Suppressor macrophage treated with lipopolysaccharide for 4 hours (primary cell): ENCODE measurements at places on chromosomes 13 and 19.

GRCh38 chr13:113151745-113152690, 6.4 kb upstream of the PROZ start:
- DNase-seq, result peak; percentile 60

- DNase-seq, result peak; percentile 98
These were observed 4.8 kb downstream of the RPS16 start for GRCh38 chr19:39430675-39431593.

DNA sequence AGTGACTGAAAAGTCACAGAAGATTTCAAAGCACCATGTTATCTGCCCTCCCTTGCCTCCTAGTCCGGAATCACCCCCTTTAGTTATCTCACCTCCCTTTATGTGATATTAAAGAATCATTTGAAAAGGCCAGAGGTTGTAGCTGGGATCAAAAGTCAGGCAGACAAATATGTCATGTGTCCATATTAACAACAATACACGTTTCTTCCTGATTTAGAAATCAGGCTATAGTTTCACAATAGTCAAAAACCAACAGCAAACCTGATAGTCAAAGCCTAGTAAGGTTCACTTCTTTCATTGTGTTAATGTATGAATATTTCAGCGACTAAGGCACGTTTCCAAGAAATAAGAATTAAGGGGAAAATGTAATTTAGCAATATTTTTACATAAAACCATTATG, 326.7 kb downstream of the ITGBL1 start:
- DNase-seq, result no peak

DNA sequence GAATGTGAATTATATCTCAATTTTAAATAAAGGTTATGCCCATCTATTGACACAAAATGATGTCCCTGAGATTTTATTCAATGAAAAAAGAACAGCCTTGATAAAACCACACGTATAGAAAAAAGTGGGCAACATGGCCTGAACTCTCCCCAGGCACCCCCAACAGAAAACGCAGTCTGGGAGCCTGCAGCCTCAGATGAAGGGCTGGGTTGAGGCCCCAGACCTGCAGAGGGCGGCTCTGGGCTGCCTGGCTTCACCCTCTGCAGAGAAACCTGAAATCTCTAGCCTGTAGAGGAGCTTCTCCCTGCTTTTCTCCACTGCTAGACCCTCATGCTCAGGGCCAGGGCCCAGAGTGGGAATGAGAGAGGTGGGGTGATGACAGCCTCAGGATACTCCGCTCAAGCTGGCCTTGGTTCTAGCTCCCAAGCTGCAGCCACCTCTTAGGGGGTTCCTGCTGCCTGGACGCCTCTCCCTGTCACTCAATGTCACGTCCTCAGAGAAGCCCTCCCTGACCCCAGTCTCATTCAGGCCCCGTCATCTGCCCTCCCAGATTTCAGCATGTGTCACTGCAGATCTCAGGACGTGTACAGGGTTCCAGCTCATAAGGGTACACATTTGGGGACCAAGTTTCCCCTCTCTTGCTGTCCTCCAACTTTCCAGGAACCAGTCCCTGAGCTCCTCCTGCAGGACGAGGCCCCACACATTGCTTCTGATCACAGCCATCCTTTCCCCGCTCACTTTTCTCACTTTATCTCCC, 1.8 kb downstream of the MBD3 start:
- DNase-seq, result no peak

- DNase-seq, result no peak
These were observed 35.0 kb upstream of the RBM26 start for GRCh38 chr13:79440958-79441528.

DNA sequence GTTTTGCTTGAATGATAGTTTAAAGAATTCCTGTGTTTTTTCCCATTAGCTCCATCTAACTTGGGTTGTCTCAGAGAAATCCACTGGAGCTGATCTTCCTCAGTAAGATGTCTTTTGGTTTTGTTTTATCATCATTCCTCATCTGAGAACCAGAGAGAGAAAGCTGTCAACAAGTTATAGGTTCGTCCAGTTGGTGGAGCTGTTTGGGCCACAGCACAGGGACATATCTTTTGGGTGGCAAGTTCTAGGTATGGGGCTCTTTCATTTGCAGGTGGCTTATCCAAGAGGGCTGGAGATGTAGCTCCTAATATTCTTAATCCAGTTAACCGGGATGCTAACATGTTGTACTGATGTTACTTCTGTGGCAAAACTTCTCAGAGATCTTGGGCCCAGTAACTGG, 174.2 kb downstream of the KCNRG start:
- no peak for DNase-seq

DNA sequence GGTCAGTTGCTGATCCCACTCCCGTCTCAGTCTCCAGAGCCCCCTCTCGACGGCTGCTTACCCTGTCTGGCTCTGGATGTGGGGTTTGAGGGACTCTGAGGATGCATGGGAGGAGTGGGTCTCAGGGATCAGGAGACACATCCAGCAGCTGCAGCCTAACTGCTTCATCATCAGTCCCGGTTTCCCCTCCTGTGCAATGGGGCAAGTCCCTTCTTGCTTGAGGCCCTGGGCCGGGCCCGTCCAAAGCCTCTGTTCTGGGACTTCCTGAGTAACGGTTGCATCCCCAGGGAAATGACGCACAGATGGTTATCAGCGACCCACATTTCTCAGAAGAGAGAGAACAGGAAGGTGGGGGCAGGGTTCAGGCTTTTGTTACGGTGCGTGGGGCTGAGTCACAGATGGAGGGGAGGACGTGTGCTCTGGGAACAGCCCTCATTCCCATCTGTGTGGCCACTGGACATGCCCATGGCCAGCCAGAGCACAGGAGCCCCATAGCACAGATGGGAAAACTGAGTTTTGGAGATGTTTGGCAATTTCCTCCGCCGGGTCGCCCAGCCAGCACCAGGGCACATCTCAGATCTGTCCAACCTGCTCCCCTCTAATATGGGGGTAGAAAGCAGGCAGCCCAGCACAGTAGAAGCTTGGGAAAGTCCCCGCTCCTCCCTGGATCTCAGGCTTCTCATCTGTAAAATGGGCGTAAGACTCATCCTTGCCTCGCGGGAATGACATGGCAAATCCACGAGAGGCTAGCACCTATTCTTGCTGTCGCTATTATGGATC, 19.3 kb downstream of the GNA15 start:
- DNase-seq, result peak; percentile 99

- DNase-seq, result no peak
These were observed 302.0 kb downstream of the KLF12 start for GRCh38 chr13:73832128-73832588.

DNA sequence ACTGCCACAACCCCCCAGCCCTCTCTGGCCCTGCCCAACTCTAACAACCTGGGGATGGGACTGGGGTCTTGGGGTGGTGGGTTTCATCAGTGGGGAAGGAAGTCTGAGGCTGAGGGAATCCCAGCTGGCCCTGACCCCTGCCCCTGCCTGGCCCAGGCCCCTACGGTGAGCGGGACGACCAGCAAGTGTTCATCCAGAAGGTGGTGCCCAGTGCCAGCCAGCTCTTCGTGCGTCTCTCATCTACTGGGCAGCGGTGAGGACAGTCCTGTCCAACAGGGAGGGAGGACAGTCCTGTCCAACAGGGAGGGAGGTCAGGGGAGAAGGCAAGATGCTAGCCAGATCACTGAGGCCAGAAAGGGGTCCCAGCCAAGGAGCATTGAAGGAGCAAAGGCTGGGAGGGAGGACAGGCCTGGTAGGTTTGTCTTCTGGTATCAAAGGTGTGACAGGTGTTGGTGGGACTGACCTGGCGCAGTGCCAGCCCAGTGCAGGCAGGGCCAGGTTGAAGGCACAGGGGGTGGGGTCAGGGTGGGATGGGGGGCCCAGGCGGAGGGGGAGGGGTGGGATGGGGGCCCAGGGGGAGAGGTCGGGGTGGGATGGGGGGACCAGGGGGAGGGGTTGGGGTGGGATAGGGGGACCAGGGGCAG, 12.1 kb upstream of the LTBP4 start:
- DNase-seq, result no peak

DNA sequence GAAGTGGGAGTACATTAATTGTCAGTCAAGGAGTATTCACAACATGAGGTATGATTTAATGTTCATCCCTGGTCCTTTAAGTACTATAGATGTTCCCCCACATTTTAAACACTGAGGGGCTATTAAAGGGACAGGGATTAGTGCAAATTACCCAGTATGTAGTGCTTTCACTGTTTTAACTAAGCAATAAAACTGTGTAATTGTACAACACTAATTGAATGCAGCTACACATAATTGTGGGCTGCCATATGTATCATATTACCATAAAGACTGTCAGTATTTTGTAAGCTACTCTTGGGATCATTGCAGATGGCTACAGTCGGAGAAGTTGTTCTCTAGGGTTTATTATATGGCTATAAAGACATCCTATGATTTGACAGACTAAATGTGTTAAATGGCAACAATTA, 316.6 kb downstream of the DCLK1 start:
- DNase-seq, result no peak

DNA sequence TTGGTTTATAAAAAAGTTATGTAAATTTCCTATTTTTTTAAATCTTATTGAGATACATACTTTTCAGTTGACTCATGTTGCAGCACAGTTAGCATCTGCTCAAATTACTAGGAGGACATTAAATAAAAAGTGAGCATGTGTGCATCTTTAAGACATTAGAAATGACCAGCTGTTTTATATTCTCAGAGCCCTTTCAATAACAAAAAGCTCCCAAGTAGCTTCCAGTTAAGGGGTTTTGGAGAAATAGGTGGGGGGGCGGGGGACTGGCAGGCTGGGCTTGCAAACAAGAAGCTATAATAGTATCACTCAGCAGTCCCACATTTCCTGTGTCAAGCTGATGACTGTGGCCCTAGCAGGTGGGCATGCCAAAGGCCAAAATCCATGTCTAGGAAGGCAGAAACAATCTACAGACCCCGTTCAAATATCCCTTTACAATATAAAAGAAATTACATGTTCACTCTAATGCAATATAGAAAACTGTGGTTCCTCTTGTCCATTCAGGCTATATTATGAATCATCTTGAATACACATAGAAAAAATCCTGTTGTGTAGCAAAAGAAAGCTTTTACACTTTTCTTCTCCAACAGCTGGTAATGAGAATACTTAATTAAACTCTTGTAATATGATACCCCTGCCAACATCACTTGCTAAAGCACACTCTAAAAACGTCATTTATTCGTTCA, 1713.2 kb upstream of the SLC10A2 start:
- no peak for DNase-seq

DNA sequence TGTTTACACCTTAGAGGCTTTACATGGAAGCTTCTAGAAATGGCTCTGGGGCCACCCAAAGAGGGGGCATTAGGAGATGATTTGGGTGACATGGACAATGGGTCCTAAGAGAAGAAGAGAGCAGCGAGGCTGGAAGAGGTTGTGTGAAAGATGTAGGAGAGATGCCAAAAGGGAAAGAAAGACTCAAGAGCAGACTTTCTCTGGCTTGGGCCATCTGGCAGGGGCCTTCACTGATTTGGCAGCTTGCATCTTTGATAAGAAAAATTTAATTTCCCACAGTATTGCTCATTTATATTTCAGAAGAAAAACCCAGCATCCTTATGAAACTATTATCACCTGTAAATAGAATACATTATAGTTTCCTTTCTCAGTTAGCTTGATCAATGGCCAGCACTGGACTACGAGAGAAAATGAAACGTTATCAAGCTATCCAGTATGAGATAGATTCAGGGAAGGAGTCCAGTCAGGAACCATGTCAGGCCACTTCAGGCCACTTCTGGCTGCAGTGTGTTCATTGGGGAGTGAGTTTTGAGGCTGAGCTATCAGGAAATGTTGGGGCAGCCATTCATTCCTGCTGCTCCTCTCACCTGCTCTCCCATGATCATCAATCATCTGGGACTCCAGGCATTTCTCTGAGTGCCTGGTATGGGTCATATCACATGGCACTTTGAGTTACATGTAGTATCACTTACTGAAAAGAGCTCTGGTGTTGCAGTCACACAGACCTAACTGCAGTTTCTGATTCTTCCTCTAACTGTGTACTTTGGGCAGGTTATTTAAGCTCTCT, 10.3 kb downstream of the SCEL start:
- no peak for DNase-seq

GRCh38 chr13:64928696-64929499, 2301.2 kb downstream of the PCDH9 start:
- DNase-seq, result no peak
